Stimulated activated CD8-positive, alpha-beta memory T cell treated with anti-CD3 and anti-CD28 coated beads, Interleukin-12 subunit alpha, Interleukin-12 subunit beta, amount 100 ng/mL, for 1 hour (primary cell): ENCODE measurements at places on chromosomes 7 and 10.
A peak's percentile ranks its signal among the peaks of the same experiment; 100 is the strongest.

GRCh38 chr7:22361795-22362194 is 4.8 kb upstream of the RAPGEF5 start:
- DNase-seq = no peak

GRCh38 chr10:133311570-133311969 is 2.9 kb downstream of the ZNF511 start:
- no peak for DNase-seq

GRCh38 chr7:125636320-125636962 is 706.8 kb upstream of the POT1 start:
- no peak for DNase-seq

GRCh38 chr7:70392256-70392876 is 739.6 kb upstream of the GALNT17 start:
- DNase-seq = no peak

GRCh38 chr7:46007990-46008643 is 87.0 kb upstream of the IGFBP3 start:
- no peak for DNase-seq

- no peak for DNase-seq
These were observed 6.9 kb downstream of the PPP2R2D start for GRCh38 chr10:131907679-131908078.

DNA sequence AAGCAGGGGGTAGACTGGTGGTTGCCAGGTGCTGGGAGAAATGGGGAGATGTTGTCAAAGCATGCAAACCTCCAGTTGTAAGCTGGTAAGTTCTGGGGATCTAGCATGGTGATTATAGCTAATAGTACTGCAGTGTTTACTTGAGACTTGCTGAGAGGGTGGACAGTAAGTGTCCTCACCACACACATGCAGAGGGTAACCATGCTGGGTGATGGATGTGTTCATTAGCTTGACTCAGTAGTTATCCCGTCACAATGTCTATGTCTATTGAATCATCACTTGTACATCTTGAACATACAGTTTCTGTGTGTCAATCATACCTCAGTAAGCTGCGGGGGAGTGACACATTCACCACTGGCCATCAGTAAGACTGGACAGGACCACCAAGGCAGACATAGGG is 42.1 kb downstream of the GSDME start:
- DNase-seq = no peak

- no peak for DNase-seq
These were observed 6.9 kb downstream of the BAZ1B start for GRCh38 chr7:73515178-73515577.

GRCh38 chr10:94545391-94546048 is at the start of gene HELLS:
HELLS (plus strand) TSS chr10:94545788; CDS start chr10:94545922, 134 bp downstream.
- peak; percentile 52 for DNase-seq

GRCh38 chr10:97904018-97904381 is 54.4 kb downstream of the GOLGA7B start:
- no peak for DNase-seq

- DNase-seq = no peak
These were observed 96.5 kb downstream of the GRK5 start for GRCh38 chr10:119303886-119304285.

GRCh38 chr7:6654113-6654841 is 17.2 kb downstream of the ZNF316 start:
- DNase-seq = no peak

DNA sequence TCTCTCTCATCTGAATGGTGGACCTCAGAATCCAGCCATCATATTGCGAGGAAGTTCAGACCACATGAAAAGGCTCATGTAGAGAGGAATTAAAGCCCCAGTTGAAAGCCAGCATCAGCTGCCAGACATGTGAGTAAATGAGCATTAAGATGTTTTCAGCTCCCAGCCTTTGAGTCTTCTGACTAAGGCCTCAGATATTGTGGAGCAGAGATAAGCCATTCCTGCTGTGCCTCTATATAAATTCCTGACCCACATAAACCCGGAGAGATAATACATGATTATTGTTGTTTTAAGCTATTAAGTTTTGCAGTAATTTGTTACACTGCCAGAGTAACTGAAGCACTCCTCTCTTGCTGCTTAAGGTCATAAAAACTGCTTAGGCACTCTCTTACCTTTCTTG is 14.6 kb downstream of the FAM149B1 start:
- no peak for DNase-seq

GRCh38 chr10:133129859-133130495 is 30.0 kb upstream of the KNDC1 start:
- no peak for DNase-seq

- DNase-seq = no peak
These were observed 552 bp upstream of the RAB18 start for GRCh38 chr10:27503498-27504006.

DNA sequence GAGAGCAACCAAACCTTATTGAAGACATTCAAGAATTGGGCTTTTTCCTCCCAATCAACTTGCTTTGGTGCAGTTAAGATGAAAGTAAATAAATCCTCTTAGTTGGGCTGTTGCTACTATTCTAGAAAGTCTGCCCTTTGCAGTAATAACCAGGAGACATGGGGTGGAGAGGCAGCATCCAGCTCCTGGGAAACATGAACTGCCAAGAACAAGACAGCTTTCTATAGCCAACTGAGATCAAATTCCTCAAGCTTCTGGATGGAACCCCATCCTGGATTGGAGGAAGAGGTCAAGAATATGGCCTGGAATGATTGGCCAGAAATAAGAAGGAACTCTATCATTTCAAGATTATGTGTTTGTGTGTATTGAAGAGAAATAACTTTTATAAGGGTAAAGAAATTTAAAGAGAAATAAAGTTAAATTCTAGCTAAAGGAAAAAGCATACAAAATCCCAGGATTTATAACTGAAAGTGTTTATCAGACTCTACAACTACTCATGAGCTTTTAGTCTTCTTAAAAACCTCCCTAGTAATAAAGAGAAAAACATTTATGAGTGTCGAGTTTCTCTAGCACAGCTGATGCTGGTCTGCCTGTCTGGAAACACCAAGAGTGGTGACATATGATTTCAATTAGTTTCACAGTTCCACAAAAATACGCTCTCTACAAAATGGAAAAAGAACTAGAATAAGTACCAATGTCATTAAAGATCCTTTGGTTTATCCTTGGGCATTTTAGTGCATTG is 70.1 kb upstream of the COL1A2 start:
- DNase-seq = no peak

- DNase-seq = peak; percentile 57
These were observed 1.3 kb downstream of the VSIR start for GRCh38 chr10:71771821-71772617.

DNA sequence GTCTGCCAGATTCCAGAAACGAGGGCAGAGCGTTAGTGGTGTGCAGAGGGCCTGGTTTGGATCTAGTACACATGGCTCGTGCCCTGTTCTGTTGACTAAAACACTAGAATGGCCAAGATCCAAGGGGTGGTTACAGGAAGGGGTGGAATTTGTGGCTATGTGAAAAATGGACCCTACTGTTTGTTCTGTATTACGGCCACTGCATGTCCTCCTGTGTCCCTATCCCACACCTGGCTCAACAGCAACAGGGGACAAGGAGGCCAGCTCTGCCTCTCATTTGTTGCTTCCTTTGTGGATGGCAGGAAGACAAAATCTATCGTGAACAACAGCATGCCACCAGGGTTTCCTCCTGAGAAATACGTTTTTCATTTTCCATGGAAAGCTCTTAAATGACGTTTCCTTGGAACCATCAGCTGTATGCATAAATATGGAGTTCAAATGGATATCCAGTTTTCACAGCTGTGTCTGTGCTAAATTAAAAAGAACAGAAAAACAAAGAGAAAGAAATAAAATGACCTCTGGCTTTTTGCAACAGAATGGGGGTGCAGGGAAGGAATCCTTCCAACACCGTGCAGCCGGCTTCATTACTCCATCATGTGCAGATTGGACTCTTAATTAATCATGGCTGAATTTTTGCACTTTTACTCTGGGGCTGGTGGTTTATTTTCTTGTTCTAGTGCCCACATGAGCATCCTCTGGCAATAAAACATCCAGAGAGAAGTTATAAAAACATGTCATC is 318.9 kb downstream of the CXCL12 start:
- DNase-seq = no peak

DNA sequence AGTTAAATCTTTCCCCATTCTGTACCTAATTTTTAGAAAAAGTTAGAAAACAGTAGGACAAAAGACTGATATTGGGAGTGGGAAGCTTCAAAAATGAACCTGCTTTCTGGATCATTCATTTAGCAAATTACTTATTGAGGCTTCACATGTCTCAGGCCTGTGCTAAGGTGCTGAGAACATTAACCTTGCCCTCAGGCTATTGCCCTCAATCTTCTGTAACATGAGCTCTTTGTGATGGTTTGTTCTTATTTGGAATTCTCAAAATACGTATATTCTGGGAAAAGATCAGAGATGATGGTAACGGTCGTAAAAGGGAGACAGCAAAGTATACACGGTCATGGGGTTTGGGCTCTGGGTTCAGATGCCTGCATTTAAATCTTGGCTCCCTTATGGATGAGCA is 39.5 kb upstream of the PRKG1 start:
- DNase-seq = no peak

DNA sequence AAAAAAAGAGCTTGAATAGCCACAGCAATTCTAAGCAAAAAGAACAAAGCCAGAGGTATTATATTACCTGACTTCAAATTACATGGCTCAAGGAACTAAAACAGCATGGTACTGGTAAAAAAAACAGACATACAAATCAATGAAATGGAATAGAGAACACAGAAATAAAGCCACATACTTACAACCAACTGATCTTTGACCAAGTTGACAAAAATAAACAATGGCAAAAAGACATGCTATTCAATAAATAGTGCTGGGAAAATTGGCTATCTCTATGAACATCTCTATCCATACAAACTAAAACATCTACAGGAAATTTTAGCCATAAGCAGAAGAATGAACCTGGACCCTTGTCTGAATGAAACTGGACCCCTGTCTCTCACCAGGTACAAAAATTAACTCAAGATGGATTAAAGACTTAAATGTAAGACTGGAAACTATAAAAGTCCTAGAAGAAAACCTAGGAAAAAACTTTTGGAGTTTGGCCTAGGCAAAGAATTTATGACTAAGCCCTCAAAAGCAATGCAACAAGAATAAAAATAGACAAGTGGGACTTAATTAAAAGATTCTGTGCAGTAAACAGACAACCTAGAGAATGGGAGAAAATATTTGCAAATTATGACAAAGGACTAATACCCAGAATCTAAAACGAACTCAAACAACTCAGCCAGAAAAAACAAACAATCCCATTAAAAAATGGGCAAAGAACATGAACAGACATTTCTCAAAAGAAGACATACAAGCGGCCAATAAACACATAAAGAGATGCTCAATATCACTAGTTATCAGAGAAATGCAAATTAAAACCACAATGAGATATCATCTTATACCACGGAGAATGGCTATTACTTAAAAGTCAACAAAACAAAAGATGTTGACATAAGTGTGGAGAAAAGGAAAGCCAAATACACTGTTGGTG is 72.8 kb upstream of the DDC start:
- DNase-seq = no peak

GRCh38 chr7:135901585-135902540 is 75.3 kb downstream of the MTPN start:
- DNase-seq = no peak
